AG09319 (cell line): ENCODE measurements at places on chromosomes 12 and 14.

- DNase-seq = no peak
These were observed 21.2 kb upstream of the CDCA4 start for GRCh38 chr14:105041841-105042765.

- no peak for DNase-seq
These were observed 4.0 kb downstream of the AHNAK2 start for GRCh38 chr14:104974146-104974541.

DNA sequence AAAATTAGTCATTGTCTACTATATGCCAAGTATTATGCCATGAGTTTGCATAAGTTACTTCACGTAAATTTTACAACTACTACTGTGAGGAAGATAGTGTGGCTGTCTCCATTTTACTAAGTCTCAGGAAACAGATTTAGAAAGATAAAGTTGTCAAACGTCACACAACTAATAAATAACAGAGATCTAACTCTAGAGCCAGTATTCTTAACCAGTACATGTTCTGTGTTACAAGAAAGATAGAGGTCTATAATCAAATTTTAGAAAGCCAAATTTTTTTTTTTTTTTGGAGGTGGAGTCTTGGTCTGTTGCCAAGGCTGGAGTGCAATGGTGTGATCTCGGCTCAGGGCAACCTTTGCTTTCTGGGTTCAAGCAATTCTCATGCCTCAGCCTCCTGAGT is 14.2 kb downstream of the CLEC4C start:
- DNase-seq = no peak

DNA sequence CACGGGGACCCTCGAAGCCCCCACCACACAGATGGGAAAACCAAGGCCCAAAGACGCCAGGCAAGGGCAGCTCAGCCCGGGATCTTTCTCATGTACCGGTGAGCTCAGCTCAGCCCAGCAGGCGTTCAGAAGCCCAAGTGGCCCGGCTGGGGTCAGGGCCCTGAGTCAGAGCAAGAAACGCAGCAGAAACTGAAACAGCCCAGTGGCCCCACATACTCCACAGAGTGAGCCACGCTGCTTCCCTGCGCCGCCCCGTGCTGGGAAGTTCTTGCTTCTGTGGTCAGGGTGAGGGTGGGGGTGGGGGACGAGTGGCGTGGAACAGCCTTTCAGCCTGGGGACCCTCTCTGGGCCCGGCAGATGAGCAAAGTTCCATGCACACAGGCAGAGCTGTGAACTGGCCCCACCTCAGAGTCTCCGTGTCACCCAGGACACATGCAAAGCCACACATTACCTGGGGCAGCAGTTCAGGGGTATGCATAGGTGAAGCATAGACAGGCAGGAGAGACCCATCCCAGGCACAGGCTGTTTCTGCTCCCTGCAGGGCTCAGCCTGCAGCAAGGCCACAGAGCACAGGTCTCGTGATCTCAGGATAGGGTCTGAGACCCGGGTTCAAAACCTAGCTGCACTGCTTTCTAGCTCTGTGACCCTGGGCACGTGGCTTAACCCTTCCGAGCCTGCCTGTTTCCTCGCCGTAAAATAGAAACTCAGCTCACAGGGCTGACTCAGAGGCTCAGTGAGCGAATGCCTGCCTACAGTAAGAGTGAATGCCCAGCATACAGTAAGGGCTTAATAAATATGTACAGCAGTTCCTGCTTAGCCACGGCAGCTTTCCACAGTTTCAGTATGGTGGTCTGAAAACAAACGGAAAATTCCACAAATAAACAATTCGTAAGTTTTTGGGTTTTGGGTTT is 21.6 kb downstream of the NCOR2 start:
- no peak for DNase-seq

DNA sequence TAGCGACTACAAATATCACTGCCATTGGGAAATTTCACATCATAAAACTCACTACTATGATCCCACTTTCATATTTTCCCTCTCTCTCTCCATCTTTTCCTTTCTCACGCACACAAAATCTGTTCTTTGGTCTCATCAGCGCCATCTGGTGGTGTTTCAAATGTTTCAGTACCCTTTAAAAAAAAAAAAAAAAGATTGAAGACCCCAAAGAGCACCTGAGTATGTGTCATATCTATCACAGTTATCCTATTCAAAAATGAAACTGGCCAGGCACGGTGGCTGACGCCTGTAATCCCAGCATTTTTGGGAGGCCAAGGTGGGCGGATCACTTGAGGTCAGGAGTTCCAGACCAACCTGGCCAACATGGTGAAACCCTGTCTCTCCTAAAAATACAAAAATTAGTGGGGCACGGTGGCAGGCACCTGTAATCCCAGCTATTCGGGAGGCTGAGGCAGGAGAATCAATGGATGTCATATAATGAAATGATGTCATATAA is 72.4 kb downstream of the TTC9 start:
- peak; percentile 10 for DNase-seq

DNA sequence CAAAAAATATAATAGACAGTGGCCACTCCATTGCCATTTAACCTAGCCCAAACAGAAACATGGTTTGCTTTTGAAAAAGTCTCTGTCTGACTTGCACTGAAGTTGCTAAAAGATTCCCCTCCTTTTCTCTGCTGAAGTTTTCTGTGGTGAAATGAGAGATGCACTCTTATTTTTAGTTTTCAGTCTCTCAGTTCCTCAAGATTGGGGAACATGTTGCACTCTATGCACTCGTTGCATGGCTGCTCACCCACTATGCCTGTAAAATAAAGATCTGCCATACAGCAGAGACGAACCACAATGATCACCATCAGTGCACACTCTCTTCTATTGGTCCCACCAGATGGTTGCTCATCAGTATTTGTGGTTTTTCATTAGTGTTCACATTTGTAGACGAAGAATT is 13.1 kb upstream of the DAAM1 start:
- no peak for DNase-seq

DNA sequence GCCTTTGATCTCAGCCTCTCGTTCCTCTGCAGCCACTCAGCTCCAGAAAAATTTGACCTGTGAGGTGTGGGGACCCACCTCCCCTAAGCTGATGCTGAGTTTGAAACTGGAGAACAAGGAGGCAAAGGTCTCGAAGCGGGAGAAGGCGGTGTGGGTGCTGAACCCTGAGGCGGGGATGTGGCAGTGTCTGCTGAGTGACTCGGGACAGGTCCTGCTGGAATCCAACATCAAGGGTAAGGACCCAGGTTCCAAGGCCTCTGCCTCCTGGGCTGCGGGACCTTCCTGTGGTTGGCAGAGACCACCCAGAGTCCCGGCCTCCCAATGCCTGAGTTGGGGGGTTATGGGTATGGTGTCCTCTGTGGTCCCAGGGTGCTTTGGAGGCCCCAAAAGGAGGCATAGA is 4.5 kb upstream of the GPR162 start:
- DNase-seq = no peak

DNA sequence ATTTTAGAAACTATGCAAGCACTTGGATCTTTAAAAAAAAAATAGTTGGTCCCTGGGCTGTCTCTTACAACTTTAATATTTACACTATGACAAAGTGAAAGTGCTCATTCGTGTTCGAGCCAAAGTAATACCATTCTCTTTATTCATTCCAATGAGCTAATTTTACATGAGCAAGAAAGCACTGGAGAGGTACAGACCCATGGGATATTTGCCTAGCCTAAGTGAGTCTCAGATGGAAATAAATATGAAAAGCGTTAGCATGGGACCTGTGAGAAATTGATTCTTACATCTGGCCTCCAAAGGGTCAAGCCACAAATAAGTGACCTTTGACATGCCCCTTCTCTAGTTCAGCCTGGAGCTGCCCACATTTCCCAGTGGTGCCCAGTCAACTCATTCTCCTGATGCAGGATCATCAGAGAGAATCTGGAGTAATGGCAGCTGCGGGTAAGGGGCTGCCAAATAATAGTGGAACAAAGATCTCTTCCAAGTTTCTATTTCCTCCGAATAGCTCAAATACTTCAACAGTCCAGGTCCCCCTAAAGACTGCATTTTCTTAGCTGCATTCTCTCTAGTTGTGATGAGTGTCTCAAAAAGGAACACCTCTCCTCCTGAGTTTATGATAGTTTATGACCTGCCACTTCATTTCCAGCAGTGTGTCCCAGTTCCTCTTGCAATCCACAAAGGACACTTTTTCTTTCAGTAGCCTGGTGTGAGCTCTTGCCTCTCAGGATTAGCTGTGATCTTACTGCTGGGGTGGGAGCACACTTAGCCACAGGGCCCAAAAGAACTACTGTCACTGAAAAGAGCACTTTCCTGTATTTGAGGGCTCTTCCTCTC is 208.2 kb downstream of the DAD1 start:
- no peak for DNase-seq

DNA sequence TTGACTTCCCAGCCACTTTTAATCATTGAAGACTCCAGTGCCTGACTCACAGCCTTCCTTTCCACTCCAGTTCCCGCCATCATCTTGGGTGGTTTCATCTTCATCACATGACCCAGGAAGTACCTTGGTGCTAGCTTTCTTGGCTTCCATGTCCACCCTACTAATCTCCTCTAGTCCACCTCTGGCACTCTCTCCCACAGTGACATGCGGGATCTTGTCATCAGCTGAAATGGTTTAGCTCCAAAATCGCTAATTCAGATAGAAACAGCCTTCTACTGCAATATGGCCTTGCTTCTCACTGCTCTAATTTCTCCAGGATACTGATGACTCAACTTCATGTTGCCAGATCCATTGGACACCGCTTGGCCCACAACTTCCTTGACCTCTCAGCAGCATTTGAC is 24.5 kb downstream of the WDR20 start:
- no peak for DNase-seq

- no peak for DNase-seq
These were observed 12.2 kb downstream of the PTPN11 start for GRCh38 chr12:112430929-112431328.
